ENCODE measurements at places on chromosomes 2 and 18.

GRCh38 chr18:9905401-9905922 is 8.4 kb upstream of the VAPA start:
- DNase-seq: no peak

- DNase-seq: peak; percentile 44
Observed at GRCh38 chr2:143691121-143691520, 561.9 kb downstream of the ARHGAP15 start.

DNA sequence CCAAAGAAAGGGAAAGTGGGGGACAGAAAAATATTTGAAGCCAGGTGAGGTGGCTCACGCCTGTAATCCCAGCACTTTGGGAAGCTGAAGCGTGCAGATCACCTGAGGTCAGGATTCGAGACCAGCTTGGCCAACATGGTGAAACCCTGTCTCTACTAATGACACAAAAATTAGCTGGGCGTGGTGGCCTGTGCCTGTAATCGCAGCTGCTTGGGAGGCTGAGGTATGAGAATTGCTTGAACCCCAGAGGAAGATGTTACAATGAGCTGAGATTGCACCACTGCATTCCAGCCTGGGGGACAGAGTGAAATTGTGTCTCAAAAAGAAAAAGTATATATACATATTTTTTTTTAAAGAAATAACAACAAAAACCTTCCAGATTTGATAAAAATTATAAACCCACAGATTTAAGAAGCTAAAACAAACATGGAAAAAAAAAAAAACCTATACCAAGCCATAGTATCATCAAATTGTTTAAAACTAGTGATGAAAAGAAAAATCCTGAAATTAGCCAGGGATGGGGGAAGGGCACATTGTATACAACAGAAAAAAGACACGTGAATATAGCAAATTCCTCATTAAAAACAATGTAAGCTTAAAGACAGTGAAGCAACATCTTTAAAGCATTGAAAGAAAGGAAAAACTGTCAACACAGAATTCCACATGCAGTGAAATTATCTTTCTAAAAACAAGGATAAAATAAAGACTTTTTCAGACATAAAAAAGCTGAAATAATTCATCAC is 40.4 kb upstream of the MYCN start:
- DNase-seq: no peak

GRCh38 chr2:44479127-44479887 is 117.6 kb downstream of the CAMKMT start:
- DNase-seq: peak; percentile 95

DNA sequence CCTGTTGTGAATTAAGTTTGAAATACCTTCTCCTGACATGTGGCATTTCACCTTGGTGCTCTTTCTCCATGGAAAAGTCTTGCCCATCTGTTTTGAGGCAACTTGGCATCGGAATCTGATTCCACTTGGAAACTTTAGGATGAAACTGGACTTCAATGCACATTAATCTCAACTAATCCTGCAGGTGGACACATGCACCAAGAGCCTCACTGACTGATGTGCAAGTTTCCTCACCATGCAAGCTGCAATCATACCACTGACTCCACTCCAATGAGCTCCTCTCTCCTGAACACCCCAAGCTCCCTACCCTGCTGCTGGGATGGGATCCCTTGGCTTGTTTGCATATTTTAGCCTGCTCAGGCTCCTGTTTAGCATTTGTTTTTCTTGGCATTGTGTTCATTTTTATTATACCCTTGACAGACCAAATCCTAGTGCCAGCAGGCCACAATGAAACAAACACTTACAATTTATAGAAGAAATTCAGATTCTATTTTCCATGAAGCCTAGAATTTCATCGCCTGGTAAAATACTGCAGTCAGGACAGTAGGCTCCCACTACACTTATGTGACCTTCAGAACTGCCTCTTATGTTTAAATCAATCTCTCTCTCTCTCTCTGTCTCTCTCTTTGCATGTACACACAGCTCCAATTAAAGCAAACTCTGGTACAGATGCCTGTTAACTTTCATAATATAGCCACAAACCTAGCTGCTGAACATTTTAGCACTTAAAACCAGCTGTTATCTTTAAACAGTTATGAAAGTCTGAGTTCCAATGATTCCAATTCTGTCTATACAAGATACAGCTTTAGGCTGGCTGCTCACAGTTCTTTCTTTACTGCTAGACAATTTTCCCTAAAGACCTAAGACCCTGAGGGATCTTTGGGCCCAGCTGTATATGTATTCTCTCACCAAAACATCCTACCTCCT is 141.5 kb downstream of the OSR1 start:
- no peak for DNase-seq

DNA sequence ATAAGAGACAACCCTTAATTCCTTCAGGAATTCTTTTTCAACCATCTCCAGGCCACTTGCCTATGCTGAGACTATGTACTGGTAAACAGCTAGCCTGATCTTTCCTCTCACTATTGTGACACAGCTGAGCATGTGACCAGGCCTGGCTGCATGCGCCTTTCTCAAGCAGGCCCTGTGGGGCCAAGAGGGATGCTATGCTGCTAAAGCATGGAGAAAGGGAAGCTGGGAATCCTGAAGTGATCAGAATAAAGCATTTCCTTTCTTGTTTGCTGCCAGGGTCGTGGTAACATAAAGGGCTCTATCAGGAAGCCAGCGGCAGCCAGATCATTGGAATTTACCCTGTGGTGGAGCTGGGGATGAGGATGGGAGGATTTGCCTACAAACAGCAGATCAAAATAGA is 29.8 kb upstream of the LCLAT1 start:
- no peak for DNase-seq

GRCh38 chr18:63982361-63982760 is 12.5 kb downstream of the SERPINB8 start:
- DNase-seq: no peak
